Activated CD8-positive, alpha-beta T cell treated with anti-CD3 and anti-CD28 coated beads, Interleukin-2, amount 10 ng/mL, durations not matched to agents 7 days and 5 days (primary cell): ENCODE measurements at places on chromosomes 6 and 20. TPM values are rescaled to one million over a fixed set of nuclear protein-coding genes. Genes with fewer than 3 reads are reported as not detected.

Gene NKX2-2
- total RNA-seq: not detected

Gene DLK2
- not detected for total RNA-seq

GRCh38 chr20:38894091-38894847, 31.9 kb upstream of the FAM83D start:
- DNase-seq: no peak
- H3K27me3 ChIP-seq: no peaks in the 10 kb centered on the region

Gene HUS1B
- 1.6 TPM for total RNA-seq

DNA sequence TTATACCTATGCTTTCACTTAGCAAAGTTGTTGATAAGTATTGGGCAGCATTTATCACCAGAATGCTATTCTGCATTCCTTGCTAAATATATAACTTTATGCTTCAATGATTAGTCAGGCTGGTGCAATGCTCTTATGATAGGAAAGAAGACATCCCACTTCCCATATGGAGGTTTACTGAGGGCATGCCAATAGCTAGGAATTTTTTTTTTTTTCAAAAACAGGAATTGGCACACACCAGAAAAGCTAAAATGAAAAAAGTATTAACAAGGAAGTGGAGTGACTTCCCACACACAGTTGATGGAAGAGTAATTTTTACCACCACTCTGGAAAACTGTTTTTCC, 90.8 kb downstream of the FRK start:
- H3K36me3 ChIP-seq: no peaks in the 10 kb centered on the region
- no peaks in the 10 kb centered on the region for H3K4me1 ChIP-seq
- H3K4me3 ChIP-seq: no peak overlapping the region
- DNase-seq: no peak
- no peaks in the 10 kb centered on the region for H3K27me3 ChIP-seq

Gene DNAJC5
- total RNA-seq: 48.1 TPM

GRCh38 chr6:39279539-39279938, 34.7 kb downstream of the KCNK17 start:
- no peak overlapping the region for H3K4me3 ChIP-seq
- peaks cover 2% of the 10 kb centered on the region for H3K4me1 ChIP-seq
- no peaks in the 10 kb centered on the region for H3K36me3 ChIP-seq
- no peak for DNase-seq
- peaks cover 11% of the 10 kb centered on the region for H3K27me3 ChIP-seq
- H3K27ac ChIP-seq: no peak overlapping the region
